ENCODE measurements at places on chromosomes 1 and 21.

DNA sequence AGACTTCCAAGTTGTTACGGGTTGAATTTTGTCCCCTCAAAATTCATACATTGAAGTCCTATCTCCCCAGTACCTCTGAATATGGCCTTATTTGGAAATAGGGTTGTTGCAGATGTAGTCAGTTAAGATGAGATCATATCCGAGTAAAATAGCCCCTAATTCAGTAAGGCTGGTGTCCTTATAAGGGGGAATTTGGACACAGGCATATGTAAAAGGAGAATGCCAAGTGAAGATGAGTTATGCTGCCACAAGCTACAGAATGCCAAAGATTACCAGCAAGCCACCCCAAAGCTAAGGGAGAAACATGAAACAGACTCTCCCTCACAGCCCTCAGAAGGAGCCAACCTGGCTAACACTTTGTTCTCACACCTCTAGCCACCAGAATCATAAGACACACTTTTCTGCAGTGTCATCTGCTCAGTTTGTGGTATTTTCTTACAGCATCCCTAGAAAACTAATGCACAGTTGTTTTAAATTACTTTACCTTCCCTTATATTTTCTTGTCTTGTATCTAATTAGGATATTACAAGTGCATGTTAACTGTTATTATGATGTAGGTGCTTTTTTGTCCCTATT lies 43.3 kb upstream of the PRDX6 start:
- DNase-seq: no peak

DNA sequence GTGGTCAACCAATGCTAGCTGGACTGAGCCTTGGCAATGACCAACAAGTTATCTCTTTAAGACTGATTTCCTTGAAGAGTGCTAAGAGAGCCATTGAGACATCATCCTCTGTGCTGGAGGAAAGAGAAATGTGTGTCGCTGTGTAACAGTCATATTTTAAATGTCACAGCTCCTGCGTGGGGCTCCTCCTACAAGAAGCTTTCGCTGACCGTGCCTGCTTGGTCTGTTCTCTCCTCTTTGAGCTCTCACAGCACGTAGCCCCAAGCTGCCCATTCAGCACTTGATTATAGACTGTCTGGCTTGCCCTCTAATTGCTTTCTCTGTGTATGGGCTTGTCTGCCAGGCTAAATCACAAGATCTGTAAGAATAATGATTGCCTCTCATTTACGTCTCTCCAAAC lies 221.3 kb downstream of the FOXD2 start:
- DNase-seq: no peak

- DNase-seq: peak; percentile 33
These were observed 10.5 kb downstream of the MTX1 start for GRCh38 chr1:155218854-155219591.

DNA sequence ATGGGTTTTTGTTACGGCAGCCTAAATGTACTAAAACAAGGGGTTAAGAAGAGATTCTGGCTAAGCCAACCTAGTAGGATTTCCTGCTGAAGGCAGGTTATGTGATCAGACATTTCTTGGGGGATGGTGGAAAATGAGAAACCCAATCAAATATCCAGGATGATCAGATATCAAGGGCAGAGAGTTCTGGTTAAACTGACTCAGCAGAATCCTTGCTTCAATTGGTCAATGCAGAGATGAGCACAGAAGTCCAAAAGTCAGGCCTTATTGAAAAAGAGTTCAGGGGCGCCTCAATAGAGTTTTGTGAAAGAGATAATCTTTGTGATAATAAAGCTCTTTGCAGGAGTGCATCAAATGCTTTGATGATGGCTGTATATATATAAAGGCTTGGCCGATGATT lies 237.1 kb downstream of the AMY1C start:
- no peak for DNase-seq

DNA sequence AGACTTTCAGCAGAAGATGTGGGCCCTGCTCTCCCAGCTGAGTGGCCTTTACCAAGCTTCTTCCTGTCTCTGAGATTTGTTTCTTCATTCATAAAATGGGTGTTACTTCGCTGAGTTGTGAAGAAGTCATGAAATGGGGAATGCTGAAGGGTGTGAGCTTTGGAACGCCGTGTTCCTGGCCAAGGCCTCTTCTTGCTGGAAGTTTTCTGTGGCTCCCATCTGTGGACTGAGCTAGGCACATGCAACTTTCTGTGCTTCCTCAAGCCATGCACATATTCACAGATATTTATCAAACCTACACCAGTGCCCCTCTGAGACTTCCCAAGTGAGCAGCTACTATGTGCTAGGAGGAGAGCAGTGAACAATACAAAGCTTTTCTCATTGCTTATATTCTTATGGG lies 106.3 kb upstream of the JUN start:
- DNase-seq: no peak

DNA sequence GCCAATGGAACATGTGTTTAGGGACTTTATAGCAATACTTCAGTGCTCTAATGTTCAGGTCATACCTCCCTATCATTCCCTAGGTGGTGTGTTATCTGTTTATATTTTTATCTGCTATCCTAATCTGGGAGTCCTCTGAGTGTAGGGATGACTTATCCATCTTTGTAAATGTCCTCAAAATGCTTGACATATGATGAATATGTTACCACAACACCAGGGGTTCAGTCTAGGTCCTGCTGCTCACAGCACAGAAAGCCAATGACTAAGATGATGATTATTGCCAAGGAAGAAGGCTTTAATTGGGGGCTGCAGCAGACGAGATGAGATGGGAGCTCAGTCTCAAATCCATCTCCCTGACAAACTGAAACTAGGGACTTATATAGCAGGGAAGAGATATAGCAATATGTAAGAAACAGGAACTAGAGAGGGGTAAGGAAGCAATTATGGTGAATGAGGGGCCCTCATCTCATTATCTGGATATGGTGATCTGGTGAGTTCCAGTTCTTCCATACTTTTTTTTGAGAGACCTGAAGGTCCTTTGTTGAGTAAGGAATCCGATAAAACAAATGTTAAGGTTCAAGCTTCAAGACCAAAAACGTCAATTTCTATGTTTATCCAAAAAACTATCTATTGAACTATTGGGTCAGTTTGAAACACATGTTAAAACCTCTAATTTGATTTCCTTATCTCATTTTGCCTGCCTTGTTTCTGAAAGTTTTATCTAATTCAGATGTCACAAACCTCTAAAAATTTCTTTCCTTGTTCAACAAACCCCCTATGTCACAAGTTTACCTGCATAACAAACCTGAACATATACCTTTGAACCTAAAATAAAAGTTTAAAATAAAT lies 256.7 kb upstream of the CACYBP start:
- DNase-seq: no peak

- no peak for DNase-seq
These were observed 34.5 kb downstream of the CTNNBIP1 start for GRCh38 chr1:9875636-9876000.

- DNase-seq: no peak
These were observed 8.2 kb upstream of the PLEKHA6 start for GRCh38 chr1:204367956-204368355.

DNA sequence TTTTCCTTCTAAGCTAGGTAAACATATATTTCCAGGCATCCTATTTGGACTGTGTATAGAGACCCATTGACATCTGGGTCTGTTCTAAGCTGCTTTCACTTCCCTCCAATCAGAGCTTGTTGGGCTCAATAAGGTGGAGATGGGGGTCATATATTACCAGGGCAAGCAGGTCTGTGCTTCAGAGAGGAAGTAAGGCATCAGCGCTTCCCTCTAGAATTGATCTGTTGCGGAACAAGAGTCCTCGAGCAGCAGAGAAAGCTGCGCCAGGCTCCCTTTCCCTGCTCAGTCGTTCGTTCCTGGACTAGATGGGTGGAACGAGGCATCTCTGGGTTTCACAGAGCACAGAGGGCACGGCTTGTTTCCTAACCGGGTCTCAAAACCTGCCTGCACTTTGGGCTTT lies 63.5 kb downstream of the DISC1 start:
- DNase-seq: no peak

DNA sequence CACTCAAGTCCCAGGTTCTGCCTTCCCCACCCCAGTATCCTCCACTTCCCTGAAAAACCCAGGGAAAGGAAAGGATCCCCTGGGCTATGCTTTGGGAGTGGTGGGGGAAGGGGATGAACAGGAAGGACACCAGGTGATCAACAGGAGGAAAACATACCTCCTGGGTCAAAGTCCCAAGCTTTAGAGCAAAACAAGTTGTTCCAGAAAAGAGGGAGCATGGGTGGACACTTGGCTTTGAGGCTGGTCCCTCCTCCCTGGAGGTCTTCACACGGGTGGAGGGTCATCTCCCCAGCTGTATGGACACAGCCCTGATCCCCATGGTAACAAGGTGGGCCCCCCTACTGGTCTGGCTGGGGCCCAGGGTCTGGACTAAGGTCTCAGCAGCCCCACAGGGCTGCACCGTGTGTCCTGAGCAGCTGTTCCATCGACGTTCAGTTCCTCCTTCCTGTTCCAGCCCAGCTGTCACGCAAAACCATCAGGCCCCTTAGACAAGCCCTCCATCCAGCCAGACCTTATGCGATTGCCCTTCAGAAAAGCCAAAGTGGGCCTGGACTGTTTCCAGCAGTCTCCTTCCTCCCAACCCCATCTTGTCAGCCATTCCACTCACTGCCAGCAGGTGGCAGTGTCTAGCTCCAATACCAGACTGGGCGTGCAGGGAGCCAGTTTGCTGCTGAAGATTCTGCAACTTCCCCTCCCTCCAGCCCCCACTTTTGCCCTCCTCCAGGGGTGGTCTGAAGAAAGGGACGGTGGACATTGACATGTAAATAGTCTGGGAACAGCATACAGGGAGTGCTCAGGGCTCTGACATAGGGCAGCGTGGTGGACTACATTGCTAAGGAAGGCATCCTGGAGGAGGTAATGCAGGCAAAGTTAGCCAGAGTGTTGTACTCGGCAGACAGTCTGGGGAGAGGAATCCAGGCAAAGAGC lies 2.9 kb upstream of the PDZK1IP1 start:
- DNase-seq: no peak

- DNase-seq: no peak
These were observed 22.5 kb downstream of the MIER1 start for GRCh38 chr1:66947267-66947666.

GRCh38 chr1:162564762-162565218 lies 3.3 kb downstream of the UAP1 start:
- DNase-seq: no peak

DNA sequence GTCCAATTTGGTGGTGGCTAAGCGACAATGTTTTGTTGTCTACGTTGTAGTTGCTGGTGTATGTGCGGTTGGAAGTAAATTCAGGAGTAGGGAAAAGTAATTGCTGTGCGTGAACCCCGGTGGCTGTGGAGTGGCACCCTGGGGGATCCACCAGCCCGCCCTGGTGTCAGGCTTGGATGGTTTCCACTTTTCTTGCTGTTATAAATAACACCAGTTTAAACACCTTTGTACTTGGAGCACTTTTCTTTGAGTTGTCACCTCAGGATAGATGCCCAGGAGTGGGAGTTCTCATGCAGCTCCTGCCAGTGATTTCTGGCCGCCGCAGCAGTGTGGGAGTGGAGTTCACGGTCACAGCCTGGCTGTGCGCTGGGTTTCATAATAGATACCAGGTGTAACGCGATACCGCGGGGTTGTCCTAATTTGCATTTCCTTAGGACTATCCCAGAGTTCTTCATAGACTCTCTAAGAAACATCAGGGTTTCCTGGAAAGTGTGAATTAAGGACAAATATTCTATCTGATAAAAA lies 12.8 kb upstream of the TMEM200B start:
- DNase-seq: no peak

- no peak for DNase-seq
These were observed 15.3 kb upstream of the COX20 start for GRCh38 chr1:244820131-244820530.

DNA sequence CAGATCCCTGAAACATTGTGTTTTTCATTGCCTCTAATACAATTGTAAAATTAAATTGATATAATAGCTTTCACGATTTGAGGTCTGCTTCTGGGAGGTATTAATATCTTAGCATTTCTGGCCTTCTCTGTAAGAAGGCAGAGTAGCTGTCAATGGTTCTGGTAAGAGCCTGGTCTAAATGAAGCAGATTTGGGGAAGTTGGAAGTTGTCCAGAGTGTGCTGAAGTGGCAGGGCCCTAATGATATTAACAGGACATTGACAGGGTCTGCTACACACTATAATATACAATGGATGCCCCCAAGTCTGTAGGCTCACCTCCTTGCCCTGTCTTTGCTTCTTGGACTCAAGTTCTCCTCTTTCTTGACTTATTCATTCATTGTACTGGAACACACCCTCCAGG lies 99.5 kb downstream of the C4BPA start:
- DNase-seq: no peak

GRCh38 chr1:181100934-181101333 lies 12.4 kb downstream of the IER5 start:
- DNase-seq: no peak

- DNase-seq: no peak
These were observed 32.1 kb downstream of the FOXD2 start for GRCh38 chr1:47469910-47470309.

DNA sequence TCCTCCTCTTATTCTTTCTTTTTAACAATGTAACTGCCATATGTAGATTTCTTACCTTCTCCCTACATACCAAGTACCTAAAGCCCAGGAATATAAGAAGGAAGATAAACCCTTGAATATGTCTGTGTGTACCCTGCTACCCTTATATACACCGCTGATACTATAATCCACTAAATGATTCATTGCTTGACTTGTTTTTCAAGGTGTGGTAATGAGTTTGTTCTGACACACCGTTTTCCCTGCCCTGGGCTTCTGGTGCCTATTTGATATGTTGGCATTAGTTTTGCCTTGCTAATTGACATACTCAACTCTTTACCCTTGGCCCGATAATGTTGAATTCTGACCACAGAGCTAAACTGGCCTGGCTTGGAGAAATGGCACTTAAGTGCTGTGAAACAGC lies 64.3 kb downstream of the IL23R start:
- DNase-seq: no peak
